ENCODE measurements at places on chromosomes 11 and 22.

GRCh38 chr11:40037005-40037404, 1422.4 kb downstream of the LRRC4C start:
- DNase-seq: no peak

- DNase-seq: no peak
Measured at GRCh38 chr22:41047801-41048211, 44.6 kb upstream of the EP300 start.

DNA sequence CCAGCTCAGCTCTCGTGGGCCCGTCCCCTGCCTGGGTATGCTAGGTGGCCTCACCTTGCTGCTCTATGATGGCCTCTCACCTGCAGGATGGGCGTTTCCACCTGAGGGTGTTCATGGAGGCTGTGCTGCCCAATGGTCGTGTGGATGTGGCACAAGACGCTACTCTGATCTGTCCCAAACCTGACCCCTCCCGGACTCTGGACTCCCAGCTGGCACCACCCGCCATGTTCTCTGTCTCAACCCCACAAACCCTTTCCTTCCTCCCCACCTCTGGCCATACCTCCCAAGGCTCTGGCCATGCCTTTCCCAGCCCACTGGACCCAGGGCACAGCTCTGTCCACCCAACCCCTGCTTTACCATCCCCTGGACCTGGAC, 2.1 kb downstream of the ZP1 start:
- no peak for DNase-seq

DNA sequence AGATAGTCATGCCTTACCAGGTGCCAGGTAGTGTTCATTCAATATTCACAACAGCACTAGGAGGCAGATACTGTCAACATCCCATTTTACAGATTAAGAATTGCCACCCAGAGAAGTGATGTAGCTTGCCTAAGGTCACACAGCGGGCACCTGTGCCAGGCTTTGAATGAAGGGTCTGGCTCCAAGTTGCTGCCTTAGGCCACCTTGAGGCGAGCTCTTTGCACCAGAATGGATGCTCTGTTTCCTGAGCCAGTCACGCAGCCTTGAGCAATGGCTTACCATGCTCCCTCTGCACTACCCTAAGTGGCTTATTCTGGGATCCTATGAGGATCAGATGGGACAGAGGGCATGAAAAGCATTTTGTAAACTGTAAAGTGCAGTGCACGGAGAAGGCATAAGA, 25.1 kb upstream of the TIMP3 start:
- DNase-seq: no peak

DNA sequence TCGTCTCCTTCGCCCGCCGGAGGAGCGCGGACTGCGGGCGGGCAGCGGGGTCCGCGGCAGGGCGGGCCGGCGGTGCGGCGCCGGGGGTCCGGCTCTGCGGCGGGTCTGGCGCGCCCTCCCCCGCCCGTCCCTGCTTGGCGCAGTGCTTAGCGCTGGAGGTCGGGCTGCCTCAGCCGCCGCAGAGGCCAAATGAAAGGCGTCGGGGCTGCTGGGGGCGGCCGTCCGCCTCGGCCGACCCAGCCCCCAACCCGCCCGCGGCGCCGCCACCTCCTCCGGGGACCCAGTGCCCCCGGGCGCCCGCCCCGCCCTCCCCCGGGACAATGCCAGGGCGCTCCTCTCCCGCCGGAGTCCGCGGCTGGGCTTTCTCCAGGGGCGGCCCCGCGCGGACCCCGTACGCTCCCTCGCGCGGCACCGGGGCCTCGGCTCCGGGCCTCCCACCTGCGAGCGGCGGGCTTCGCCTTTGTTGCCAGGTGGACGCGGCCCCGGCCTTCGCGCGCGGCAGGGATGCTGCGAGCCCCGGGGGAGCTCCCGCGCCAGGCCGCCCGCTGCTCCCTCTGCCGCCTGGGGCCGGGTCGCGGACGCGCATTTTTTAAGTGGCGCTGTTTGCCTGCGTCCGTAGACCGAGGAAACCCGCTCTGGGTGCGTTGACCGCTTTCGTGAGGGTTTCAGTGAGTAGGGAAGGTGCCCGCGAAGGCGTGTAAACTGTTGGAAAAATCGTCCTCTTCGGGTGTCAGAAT, 583 bp downstream of the APLP2 start:
- no peak for DNase-seq

- no peak for DNase-seq
Measured at GRCh38 chr11:72418834-72419560, 15.3 kb downstream of the CLPB start.

- no peak for DNase-seq
Measured at GRCh38 chr11:34379079-34379478, 21.3 kb upstream of the ABTB2 start.

- DNase-seq: peak; percentile 83
Measured at GRCh38 chr11:12137938-12138731, 27.7 kb downstream of the MICAL2 start.

DNA sequence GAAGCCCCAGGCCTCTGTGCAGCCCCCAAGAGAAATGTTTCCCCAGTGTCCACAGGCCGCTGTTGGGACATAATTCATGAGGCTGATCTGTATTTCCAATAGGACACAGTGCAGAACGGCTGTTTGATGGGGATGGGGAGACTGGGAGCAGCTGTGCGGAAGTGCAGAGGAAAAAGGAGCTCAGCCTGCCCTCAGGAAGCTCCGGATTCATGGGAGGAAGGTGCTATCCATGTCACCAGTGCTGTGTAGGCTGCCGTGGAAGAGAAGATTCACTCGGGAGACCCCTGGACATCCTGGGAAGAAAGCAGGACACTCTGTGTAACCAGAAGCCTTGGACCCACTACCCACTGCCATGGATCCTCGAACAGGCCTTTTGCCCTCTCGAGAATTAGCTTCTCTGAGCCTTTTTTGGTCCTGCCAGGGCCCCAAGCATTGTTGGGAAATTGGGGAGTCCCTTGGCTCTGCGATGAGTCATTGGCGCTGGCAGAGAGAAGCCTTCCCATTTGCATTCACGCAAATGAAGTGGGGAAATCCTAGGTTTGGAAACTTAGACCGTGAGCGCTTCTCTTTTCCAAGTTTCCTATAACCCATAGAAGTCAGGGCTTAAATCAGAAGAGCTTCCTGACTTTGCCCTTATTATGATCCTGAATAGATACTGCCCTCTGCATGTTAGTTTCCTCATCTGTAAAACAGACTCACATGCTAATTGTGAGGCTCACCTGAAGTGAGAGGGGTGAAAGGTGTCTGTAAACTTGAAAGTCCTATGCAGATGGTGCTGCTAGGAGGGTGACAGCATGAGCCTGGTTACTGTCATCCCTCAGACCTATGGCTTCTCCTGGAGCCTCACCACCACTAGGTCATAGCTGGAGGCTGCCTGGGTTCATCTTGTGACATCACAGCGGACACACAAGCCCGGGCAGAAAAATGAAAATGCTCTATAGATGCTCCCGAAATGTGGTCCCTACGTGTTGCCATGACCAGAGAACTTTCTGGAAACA, 229.2 kb upstream of the B3GAT1 start:
- DNase-seq: no peak

Measured in AG04450 (cell line).